ENCODE measurements at places on chromosomes 6 and 20.

- DNase-seq = no peak
Observed at GRCh38 chr6:17536586-17536985, 63.5 kb upstream of the FAM8A1 start.

DNA sequence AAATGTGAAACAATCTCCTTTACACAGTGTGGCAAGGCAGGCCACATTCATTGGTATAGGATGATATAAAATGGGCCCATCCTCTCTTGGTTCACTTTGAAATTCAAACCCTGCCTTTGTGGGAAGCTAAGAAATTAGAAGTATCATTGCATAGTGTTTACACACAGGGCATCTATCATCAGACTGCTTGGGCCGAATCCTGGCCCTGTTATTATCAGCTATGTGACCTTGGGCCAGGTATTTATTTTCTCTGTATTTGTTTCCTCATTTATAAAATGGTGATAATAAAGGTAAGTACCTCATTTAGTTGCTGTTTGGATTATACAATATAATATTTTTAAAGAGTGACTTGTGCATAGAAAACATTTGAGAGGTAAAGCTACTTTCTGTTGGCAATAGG, 45.5 kb downstream of the PTPRK start:
- DNase-seq = no peak

DNA sequence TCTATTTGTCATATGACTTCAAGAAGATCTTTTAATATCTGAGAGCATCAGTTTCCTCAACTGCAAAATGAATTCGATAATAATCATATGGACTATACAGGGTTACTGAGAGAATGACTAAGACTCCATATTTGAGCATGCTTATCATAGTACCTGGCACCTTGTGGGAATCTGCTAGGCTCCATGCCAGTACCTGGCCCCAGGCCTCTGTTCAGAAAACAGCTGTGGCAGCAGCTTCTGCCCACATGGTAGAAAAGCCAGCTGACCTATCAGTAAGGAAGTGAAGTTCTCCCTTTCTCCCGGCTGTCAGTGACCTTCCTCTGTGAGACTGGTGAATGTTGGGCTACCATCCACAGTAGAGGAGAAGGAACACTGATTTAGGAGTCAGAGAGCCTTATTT, 574.9 kb upstream of the CHD6 start:
- DNase-seq = no peak

GRCh38 chr20:1469925-1470571, 3.4 kb upstream of the NSFL1C start:
- DNase-seq = peak; percentile 40

DNA sequence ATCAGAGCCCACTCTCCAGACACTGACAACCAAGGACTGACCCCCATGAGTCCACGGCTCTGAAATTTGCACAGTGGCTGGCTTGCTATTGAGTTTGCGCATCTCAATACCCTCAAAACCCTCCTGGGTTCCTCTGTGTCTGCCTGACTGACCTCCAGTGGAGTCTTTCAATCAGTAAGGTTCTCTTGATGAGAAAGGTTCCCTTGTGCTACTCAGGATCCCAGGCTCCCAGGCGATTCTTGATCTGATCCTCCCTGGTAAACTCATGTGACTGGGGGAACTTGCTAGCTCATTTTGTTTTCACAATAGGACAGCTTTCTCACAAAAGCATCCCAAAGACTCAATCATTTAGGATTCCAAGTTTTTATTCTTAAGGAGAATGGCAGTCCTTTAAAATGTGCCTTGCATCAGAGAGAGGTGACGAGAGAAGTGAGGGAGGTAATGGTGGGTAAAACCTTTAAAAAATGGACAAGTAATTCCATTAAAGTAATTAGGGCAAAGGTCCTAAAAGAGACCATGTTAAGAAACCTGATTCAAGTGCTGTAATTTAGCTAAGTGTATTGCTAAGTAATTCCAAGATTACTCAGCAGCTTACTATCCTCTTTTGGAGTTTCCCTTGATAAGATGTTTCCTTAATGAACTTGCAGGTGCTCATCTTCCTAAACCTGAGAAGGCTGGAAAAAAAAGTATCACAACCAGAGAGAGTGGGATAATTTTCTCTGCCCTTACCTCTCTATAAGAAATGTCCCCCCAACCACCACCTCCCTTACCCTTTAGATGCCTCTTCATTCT, 304.7 kb upstream of the SGK1 start:
- no peak for DNase-seq

GRCh38 chr6:64224819-64225218, 589.2 kb downstream of the PHF3 start:
- no peak for DNase-seq

GRCh38 chr20:20831794-20832193, 119.3 kb upstream of the RALGAPA2 start:
- no peak for DNase-seq

- no peak for DNase-seq
Observed at GRCh38 chr6:144993870-144994269, 708.7 kb downstream of the UTRN start.

- DNase-seq = no peak
Observed at GRCh38 chr6:147564556-147564955, 56.1 kb downstream of the SAMD5 start.

DNA sequence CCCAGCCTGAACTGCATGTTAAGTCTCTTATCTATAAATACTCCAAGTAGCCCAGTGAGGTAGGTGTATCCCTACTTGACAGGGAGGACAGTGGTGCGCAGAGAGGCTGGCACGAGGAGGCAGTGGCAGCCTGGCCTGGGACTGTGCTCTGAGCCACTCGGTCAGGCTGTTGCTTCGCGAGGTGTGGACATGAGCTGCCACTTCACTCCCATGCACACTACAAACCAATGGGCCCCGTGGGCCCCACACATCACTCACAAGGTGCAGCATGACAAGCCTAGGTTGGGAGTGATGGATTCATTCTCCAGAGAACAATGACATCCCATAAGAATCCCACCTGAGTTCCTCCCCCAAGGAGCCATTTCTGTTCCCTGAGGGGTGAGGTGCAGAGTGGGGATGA, 54.9 kb downstream of the TMEM242 start:
- DNase-seq = no peak

DNA sequence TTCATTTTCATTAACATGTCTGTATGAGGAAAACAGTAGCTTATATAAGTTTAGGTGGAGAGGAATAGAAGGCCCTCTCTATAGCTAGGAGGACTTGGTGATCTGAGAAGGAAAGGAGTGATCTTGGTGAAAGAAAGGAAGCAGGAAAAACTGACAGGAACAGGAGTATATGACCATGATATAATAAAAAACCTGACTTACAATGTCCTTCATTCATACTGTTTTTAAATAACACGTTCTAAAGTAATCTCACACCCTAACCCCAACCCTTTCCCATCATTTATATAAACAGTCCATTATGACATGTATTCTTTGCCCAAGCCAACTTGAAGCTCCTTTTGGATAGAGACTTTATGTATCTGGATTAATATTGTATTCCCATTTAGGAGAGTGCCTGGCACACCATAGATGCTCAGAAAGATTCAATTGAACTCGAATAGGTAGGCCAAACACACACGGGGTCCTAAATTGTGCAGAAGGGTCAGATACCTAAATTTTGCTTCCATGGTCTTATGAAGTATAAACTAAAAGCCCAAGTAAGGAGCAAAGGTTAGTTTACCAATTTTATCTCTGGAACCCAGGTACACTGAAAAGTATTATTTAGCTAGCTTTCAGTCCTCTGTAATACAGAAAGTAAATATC, 75.9 kb downstream of the OR2B2 start:
- peak; percentile 58 for DNase-seq

DNA sequence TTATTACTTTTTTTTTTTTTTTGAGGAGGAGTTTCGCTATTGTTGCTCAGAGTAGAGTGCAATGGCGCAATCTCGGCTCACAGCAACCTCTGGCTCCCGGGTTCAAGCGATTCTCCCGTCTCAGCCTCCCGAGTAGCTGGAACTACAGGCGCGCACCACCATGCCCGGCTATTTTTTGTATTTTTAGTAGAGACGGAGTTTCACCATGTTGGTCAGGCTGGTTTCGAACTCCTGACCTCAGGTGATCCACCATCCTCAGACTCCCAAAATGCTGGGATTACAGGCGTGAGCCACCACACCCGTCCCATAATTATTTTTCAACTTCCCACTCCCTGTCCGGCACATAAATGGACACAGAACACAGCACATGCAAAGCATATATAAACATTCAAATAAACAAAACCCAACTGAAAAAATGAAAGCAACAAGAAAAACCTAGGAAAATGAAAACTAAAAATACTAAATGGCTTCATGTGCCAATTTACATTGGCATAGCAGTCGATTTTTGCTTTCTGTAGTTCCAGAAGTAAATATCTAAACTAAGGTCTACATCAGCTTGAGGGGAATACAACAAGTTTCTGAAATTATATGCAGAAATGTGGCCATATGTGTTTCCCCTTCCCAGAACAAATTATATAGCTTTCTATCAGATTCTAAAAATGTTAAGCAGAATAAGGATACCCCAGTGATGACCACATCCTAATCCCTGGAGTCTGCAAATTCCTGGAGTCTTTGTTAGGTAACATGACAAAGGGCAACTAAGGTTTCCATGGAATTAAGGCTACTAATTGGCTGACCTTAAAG, 113.9 kb downstream of the HFE start:
- no peak for DNase-seq

DNA sequence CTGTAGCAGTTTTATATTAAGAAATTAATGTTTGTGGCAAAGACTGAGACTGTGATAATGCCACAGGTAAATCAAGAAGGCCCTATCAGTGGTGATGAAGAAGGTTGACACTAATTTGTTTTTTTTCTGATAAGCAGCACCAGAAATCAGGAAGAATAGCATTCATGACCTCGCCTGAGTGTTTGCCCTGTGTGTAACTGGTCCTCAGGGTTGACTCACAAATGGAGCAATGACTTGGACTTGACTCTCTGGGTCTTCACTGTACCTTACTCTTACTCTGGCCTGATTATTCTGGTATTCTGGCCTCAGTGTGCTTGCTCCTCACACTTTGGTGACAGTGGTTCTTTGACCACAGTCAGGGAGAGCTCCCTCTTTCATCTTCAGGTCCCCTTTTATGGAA, 243.9 kb downstream of the HAO1 start:
- no peak for DNase-seq

DNA sequence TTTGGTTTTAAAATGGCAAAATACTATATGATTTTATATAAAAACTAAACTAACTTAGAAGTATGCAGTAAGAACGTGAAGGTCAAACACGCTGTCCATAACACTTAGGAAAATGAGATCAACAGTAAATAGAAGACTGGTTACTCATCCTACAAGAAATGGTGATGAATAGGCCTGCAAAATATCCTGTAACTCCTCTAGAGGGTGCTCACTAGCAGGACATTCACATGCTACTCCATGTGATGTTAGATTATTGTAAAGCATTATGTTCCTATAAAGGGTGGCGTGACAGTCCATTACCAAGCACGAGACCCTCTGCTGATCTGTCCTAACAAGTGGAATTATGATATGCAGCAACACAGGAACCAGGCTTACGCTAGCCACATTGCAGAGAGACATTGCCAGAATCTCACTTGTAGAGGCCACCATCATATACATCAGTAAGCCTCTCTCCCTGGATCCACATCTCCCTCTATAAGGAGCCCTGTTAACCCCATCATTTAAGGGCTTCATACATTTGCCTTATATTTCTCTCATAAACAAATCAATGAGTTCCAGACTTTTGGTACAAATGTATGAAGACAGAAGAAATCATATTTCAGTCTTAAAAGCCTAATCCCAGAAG, 18.0 kb upstream of the DEFB129 start:
- DNase-seq = no peak

GRCh38 chr6:90216072-90216977, 80.3 kb downstream of the BACH2 start:
- no peak for DNase-seq

DNA sequence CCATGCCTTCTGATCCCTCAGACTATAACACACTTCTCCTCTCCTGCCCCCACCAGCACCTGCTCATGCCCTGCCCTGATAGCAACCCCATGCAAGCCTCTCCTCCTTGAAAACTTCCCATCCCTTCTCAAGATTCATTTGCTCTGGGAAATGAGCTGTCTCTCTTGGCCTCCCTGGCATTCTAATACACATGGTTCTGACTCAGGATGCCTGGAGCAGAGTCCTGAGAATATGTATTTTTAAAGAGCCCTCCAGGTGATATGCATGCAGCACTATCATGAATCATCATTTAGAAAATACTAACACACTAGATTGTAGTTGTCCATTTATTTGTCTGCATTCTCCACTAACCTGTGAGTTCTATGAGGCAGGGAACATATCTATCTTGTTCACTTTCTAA, 26.6 kb downstream of the HDGFL1 start:
- DNase-seq = no peak

- no peak for DNase-seq
Observed at GRCh38 chr20:45647441-45648050, 16.5 kb upstream of the WFDC9 start.

GRCh38 chr6:37029249-37029971, 24.0 kb downstream of the FGD2 start:
- peak; percentile 13 for DNase-seq

DNA sequence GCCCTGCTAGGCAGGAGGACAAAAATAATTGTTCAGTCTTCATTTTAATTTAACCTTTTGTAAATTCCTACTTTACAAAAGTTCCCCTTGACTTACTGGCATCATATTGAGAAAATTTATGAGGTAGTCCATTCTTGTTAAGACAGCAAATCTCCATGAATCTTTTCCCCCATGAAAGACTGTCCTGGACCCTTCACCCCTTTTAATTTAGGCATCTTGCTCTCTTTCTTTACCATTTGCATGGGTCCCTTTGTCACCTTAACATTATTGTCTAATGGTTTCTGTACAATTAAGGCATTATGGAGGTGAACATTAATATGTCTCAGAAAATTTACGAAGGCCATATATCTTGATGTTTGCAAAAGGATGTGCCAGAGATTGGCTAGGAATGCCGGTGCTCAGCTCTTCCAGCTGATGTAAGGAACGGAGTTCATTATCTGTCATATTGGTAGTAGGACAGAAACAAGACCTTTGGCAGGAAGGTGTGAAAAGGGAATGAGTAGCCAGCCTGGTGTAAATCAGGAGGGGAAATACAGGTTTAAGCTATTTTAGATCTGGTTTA, 382.8 kb upstream of the TSHZ2 start:
- DNase-seq = no peak

GRCh38 chr6:29949934-29950333, 7.6 kb downstream of the HLA-A start:
- DNase-seq = no peak

DNA sequence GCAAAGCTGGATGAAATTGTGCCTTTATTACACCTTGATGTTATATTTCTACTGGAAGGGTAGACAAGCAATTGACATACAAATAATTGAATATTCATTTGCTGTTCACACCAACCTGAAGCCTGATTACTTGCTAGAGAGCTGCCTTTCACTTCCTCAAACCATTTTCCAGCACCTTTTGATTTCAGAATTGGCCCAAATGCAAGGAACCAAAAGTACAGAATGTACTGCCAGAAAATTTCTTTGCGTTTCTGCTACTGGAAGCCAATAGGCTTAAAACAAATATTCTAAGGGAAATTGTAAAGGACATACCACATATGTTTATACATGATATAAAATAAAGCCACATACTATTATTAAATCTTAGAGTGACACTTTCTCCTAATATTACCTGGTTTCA, 94.5 kb downstream of the RFPL4B start:
- DNase-seq = no peak

GRCh38 chr20:19850198-19850533, 92.1 kb downstream of the RIN2 start:
- DNase-seq = no peak

- no peak for DNase-seq
Observed at GRCh38 chr6:160252073-160252813, 6.4 kb downstream of the SLC22A2 start.

GRCh38 chr20:34065260-34065659, 46.8 kb downstream of the EIF2S2 start:
- DNase-seq = no peak
